ENCODE measurements at places on chromosomes 2 and 18.

DNA sequence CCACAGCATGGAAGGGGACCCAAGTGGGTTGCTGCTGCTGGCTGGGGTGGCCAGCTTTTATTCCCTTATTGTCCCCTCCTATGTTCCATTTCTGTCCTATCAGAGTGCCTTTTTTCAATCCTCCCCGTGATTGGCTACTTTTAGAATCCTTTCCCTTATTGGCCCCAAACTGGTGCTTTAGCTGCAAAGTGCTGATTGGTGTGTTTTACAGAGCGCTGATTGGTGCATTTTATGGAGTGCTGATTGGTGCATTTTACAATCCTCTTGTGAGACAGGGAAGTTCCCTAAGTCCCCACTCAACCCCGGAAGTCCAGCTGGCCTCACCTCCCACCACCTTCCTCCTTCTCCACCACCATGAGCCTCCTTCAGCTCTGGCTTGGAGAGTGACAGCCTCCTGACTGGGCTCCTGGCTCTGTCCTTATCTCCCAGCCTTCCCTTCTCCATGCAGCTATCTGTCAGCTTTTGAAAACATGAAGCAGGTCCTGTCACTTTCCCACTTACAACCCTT lies 20.7 kb upstream of the PLB1 start:
- no peak for DNase-seq

DNA sequence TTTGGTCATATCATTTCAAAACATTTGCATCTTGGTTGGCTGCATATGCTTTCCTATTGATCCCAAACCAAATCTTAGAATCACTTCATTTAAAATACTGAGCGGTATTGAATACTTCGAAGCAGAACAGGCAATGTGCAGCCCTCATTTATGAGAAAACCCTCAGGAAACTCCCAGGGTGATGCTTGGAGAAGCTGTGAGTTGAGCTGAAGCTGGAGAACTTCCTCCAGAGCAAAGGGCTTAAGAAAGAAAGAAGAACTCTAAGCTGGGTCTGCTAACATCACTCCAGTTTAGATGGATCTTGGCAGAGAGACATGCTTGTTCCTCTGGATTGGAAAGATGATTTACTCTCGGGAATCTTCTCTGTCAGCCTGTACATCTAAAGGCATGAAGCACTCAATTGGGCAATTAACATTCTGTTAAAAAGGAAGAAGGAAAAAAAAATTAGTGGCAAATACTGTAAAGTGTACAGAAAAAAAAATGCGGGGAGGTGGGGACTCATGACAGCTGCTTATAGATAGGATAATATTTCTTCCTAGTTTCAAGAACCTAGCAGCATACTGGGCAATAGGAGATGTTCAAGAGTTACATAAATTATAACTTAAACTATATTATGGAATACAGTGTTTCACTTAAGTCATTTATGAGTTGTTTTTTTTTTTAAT lies 49.5 kb downstream of the ATIC start:
- DNase-seq, result no peak

DNA sequence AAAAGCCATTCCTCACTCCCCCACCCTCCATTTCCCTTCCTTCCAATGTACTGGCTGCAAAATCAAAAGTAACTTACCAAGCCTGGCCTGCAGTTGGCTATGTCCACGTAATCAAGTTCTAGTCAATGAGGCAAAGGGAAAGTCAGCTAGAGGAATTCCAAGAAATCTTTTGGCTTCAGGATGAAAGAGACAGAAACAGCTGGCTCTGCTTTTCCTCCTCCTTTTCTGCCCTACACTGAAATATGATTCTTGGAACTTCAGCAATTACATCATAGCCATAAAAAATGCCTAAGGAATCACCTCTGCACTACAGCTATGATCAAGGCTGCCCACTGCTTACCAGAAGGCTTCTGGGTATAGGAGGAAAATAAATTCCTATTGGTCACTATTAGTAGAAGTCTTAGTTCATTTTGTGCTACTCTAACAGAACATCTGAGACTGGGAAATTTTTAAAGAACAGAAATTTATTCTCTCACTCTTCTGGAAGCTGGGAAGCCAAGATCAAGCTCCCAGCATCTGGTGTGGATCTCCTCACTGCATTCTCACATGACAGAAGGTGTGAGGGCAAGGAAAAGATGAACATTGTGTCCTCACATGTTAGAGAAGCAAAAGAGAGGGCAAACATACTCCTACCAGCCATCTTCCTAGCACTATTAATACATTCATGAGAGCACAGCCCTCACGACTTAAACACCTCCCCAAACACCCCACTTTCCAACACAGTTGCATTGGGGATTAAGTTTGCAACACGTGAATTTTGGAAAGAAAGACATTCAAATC lies 219.9 kb downstream of the TMX3 start:
- DNase-seq, result no peak

- no peak for DNase-seq
Observed at GRCh38 chr18:48749768-48750167, 201.0 kb downstream of the SMAD7 start.

DNA sequence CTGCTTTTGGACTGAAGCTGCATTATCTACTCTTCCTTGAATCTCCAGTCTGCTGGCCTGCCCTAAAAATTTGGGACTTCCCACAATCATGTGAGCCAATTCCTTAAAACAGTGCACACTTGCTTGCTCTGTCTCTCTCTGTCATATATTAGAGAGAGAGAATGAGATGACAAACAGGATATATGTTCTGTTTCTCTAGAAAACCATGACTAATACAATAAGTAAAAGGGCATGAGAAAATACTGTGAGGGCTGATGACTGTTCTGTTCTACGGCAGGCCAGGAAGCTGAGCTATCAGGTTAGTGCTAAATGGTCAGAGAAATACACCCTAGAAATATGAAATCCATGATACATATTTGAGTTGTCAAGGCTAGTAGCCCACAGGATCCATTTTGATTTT lies 1896.8 kb upstream of the CELF4 start:
- DNase-seq, result no peak

Measured in NCI-H2081 (cell line).